NCI-H187 treated with DMSO at 0.1 percent for 48 hours (cell line): ENCODE measurements at places on chromosomes 7 and 10.

DNA sequence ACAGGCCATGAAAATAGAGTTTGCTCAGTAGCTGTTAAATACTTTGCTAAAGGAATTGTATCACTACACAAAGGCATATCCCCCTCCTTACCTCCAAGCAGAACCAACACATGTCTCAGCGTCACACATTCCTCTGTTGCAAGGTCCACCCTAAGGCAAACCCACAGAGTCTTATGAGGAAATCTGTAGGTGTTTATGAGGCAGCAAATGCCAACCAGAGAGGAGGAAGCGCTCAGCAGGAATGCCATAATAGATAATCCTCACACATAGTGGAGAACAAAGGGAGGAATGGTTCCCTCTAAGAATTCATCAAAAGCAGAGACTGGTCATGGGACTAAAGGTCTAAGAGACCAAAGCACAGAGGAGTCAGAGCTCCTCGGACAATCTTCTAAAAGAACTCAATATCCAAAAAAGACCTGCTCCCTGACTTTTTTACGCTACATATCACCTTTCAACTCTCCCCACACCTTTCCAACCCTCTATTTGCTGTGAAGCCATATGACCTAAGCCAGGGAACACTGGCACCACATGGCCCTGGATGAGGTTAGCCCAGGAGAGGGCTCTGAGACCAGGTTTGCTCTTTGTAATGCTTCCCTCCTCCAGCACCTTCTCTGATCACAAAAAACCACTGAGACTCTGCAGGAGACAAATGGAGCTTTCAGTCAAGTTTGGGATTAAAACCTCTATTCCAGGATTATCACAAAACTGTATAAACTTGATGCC, 7.3 kb downstream of the SLC25A13 start:
- DNase-seq: no peak

- no peak for DNase-seq
These were observed 208.7 kb upstream of the PHYHIPL start for GRCh38 chr10:58967551-58968388.

DNA sequence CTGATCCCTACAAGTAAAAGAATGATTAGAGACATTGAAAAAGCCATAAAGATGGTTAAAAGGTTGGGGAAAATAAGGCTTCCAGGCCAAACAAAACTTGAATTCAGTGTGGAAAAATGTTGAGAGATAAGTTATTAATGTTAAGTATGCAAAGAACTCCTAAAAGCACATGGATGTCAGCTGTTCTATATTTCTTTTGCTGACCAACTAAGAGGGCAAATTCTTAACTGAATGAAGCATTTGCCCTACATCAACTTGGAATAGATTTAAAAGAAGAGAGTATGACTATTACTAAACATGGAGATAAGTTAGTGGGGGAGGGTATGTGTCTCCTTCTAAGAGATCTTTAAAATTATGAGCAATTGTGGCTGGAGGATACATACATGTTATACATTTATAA, 124.8 kb downstream of the KIAA1217 start:
- no peak for DNase-seq

DNA sequence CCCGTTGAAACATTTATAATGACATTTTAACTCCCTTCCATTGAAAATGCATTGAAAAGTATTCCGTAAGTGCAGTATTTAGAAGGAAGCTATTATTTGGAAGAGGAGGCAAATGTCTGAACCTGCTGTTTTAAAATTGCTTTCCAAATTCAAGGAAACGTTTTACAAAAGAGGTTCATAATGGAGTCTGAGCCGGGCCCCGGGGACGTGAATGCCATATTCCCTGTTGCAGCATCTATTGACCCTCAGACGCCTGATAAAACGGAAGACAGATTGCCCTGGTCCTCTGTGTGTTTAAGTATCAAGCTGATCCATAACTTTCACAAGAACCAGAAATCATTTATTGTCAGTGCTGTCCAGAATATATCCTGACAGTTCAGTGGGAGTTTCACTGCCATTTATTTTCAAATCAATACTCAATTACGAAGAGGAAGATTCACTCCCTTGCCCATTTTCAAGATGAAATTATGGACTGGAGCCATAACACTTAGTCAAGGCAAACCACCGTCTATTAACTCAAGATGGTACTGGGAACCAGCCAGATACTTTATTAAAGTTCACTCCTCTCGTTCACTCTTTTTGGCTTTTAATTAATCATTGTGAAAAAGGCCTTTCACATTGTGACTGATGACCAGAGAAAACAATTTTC, 435.7 kb upstream of the PFKP start:
- DNase-seq: no peak
